ENCODE measurements at places on chromosomes 1 and 21.

- no peak for DNase-seq
Measured at GRCh38 chr21:33249331-33250002, 16.7 kb upstream of the IL10RB start.

GRCh38 chr1:160414881-160415280 is 14.5 kb downstream of the VANGL2 start:
- DNase-seq: no peak

- no peak for DNase-seq
Measured at GRCh38 chr1:207007352-207008033, 25.1 kb downstream of the C1orf116 start.

DNA sequence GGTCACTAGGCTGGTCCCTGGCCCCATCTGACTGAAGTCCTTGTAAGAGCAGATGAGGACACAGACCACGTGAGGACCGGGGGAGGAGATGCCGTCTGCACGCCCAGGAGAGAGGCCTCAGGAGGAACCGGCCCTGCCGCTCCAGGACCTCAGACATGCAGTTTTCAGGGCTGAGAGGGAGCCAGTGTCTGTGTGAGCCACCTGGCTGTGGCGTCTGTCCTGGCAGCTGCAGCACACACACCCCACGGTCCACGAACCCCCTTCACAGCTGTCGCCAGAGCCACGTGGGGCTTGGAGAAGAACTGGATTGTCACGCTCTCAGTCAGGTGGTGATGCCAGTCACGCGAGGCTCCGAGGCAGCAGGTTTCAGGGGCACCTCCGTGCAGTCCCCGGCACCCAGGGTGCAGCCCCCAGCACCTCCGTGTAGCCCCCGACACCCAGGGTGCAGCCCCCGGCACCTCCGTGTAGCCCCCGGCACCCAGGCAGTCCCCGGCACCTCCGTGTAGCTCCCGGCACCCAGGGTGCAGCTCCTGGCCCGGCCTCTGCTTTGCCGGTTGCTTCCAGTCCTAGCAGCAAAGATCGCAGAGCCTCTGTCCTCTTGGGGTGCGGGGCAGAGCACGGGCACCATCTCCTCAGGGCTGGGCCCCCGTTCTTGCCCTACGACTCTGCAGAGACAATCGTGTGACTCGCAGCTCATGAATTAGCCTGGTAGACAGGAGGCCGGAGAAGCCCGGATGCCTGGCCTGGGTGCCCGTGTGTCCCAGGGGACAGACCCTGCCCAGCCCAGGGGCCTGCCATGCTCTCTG is 19.0 kb upstream of the SUMO3 start:
- no peak for DNase-seq

DNA sequence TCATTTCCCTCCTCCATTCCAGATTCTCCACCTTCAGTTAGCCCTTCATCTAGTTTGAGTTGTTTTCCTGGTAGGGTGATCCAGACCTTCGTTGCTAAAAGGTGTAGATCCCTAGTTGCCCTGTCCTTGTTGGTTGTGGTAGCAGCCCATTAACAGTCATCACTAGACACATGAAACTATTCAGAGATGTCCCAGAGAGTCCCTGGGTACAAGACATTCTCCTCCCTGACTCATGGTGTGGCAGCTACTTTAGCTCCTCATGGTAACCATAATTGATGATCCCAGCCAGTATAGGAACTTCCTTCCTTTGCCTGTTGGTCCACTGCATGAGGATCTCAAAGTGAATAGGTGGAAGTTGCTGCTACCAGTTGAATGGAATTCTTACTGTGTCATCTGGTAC is 6.0 kb upstream of the SH2D2A start:
- peak; percentile 11 for DNase-seq

GRCh38 chr1:162562470-162562828 is 927 bp downstream of the UAP1 start:
- DNase-seq: peak; percentile 51

- no peak for DNase-seq
Measured at GRCh38 chr1:10776190-10776905, 20.1 kb downstream of the CASZ1 start.

GRCh38 chr21:46161633-46162592 is 6.5 kb upstream of the FTCD start:
- DNase-seq: peak; percentile 42

- peak; percentile 85 for DNase-seq
Measured at GRCh38 chr1:212915245-212916091, 34.9 kb upstream of the VASH2 start.

GRCh38 chr1:160086456-160086892 is 5.1 kb downstream of the KCNJ9 start:
- no peak for DNase-seq

DNA sequence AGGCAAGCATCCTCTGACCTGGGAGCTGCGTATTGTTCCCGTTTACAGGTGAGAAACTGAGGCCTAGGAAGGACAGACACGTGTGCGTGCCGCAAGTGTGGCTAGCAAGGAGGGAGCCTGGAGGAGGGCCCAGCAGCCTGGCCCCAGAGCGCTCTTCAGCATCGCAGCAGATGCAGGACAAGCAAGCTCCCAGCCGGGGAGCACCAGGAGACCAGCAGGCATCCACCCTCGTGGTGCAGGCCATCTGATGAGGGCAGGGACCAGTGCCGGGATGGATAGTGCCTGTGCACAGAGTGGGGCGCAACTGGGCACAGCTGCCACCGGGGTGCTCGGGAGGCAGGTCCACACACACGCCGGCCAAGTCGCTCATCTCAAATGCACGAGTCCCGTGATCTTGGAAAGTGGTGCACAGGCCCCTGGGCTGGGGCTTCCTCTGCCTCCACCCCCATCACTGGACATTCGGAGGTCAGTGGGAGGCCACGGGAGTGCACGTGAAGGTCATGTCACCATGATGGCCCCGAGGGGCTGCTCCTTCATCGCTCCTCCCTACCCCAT is 55.1 kb downstream of the COL18A1 start:
- DNase-seq: no peak

- DNase-seq: no peak
Measured at GRCh38 chr1:212586206-212587015, 22.1 kb upstream of the ATF3 start.

DNA sequence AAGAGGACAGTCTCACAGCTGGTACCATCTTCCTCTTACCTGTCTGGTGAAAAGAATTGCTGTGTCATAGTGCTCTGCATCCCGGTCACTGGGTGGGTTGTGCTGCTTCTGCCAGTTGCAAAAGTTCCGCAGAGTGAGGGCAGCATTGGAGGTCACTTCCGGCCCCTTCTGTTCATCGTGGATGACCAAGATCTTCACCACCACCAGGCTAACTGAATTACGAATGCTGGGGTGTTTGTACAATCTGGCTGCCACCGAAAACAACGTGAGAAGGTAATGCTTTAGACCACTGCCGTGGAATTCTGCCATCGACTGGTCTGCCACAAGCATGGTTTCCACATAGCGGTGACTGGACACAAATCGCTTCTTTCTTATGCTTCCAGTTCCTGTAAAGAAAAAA is 2.9 kb downstream of the ADAMTS1 start:
- DNase-seq: no peak

DNA sequence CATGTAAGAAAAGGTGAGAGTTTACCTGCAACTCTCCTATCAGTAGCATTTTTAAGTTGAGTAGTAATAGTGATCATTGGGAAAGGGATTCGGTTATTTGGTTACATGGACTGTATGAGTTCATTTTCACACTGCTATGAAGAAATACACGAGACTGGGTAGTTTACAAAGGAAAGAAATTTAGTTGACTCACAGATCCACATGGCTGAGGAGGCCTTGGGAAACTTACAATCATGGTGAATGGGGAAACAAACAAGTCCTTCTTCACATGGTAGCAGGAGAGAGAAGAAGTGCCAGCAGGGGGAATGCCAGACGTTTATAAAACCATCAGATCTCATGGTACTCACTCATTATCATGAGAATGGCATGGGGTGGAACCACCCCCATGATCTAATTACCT is 59.3 kb upstream of the FBXO28 start:
- no peak for DNase-seq

DNA sequence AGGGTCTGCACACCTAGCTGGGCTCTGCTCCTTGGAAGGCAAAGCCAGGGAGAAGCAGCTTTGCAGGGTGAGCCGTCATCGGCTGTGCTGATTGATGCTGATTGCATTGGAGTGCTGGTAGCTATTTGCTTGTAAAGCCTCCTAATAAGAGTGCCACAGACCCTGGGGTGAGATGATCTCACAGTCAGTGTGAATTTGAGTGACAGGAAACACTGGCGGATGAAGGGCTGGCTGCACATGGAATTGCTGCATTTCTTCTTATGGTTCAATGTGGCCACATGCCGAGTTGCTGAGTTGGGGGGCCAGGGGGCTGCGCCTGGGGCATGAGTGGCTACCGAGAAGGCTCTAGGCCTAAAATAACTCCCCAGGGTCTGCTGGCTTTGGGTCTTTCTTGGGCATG is 138.2 kb upstream of the CACNA1E start:
- DNase-seq: no peak

- DNase-seq: no peak
Measured at GRCh38 chr1:4108331-4108730, 208.3 kb upstream of the C1orf174 start.

DNA sequence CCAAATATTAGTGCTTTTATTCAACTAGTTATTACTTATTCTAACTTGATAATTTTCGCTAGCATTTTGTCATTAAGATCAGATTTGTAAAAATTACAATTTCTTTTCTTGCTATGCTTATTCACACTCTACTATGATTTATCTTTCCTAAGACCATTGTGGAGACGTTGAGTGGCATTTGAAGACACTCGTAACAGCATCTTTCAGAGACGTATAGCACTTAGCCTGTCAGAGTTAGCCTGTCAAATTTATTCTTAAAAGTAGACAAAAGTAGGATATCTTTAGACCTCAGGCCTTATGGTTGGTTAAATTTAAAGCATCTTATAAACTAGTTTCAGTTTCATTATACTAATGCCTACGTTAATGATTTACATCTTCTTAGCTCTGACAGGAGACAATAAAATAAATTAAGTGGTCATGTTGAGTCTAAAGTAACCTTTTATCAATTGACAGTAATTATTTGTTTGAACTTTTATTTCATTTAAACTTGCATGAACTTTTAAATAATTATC is 1410.1 kb downstream of the MRPL39 start:
- DNase-seq: no peak

GRCh38 chr1:118395430-118395991 is 210.5 kb upstream of the SPAG17 start:
- no peak for DNase-seq

GRCh38 chr1:212108981-212109380 is 73.4 kb downstream of the DTL start:
- DNase-seq: no peak

DNA sequence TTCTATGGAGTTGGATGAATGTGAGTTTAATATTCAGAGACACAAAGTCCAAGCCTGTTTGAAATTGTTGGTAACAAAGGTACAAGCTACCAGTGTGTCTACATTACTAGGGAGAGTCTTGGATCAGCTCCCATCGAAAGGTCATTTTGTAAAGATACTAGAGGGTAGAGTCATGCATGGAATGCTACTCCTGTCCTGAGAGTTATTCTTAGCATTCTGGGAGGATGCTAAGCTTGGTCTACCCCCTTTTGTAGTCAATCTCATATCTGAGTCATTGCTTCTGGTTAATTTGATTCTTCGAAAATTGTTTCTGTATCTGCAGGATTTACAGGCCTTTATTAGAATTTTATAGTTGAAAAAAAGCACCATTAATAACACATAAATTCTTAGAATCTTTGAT is 240.2 kb downstream of the ST6GALNAC3 start:
- DNase-seq: no peak

- DNase-seq: no peak
Measured at GRCh38 chr21:45713613-45714012, 70.1 kb downstream of the PCBP3 start.

GRCh38 chr1:155529929-155530328 is 32.7 kb downstream of the ASH1L start:
- no peak for DNase-seq
